ENCODE measurements at places on chromosomes 1 and 21.

- no peak for DNase-seq
Observed at GRCh38 chr1:154288661-154289060, 16.2 kb downstream of the HAX1 start.

- DNase-seq: no peak
Observed at GRCh38 chr1:239719642-239720258, 333.4 kb downstream of the CHRM3 start.

GRCh38 chr1:181469829-181470228 is 13.5 kb upstream of the CACNA1E start:
- no peak for DNase-seq

DNA sequence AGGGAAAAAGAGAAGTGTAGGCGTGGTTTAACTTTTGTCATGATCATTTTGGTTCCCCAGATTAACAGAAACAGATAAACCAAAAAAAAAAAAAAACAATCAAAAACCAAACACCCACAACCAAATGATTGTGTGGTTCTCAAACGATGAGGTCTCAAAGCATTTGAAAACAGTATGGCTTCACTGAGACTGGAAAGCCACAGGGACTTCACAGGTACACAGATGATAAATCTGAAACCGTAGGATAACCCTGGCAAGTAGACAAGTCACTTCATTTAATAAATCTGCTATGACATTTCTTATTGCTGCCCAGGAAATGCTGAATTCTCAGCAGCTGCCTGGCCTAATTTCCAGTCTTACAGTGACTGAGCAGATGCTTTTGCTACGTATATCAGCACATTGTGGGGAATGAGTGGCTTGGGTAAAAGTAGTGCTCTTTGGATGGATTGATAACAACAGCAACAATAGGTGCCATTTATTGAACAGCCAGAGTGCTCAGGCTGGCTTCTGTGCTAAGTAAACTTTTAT is 6.1 kb downstream of the ST6GALNAC3 start:
- no peak for DNase-seq

DNA sequence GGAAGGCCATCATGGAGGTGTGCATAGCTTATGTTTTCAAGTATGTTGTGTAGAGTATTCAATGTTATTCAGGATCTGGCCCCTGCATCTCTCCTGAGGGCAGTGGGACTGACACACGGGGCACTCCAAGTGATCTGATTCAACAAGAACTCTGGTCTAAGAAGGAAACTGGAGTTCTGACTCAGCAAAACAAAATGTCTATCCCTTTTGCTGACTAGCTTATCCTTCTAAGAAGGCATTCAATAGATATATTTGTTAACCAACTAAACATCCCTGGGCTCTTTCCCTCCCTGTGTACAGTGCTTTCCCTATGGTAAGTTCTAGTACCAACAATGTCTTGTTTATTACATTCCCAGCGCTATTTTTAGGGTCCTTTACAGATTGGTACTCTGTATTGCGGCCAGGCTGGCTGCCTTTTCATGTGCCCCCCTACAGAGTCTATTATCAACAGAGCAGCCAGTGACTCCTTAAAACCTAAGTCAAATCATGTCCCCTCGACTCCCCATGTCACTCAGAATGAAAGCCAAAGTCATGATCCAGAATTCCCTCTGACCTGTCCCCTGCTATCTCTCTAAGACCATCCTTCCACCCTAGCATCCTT is 304.9 kb downstream of the KCNH1 start:
- DNase-seq: no peak

GRCh38 chr1:183223467-183223866 is 37.4 kb downstream of the LAMC2 start:
- DNase-seq: no peak

- DNase-seq: no peak
Observed at GRCh38 chr1:11289064-11289463, 16.1 kb downstream of the UBIAD1 start.

- DNase-seq: no peak
Observed at GRCh38 chr1:235708390-235708962, 58.9 kb upstream of the GNG4 start.

GRCh38 chr1:55402671-55403464 is 187.7 kb upstream of the USP24 start:
- no peak for DNase-seq

DNA sequence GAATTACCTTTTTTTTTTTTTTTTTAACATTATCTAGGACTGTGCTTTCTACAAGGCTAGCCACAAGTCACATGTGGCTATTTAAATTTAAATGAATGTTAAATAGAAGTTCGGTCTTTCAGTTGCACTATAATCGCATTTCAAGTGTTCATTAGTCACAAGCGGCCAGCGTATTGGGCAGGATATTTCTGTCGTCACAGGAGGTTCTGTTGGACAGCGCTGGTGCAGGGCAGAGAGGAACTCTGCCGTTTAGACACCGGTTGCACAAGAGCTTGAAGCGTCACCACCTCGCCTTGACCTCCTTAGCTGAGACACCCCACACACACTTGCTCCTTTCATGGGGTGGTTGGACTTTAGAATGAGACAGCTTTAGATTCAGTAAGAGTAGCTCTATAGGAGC is 64.1 kb downstream of the BACE2 start:
- no peak for DNase-seq

GRCh38 chr1:81733480-81733879 is 67.3 kb upstream of the ADGRL2 start:
- DNase-seq: no peak

DNA sequence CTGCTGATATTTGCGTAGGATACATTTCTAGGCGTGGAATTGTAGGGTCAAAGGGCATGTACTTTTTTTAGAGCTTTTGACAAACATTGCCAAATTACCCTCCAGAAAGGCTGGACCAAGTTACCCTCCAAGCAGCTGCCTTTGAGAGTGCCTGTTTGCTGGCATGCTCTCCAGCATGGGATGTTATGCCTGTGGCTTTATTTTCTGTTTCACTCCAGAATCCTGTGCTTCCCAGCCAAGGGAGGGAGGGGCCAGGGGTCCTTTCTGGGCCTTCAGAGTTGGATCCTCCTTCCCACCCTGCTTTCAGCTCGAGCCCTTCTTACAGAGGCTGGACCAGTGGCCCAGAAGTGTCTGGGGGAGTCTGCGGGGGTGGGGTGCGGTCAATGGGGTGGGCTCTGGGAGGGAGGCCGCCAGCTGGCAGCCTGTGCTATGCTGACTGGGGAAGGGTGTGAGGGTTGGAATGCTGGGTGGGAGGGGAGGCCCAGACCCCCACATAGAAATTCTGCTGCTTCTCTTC is 81.2 kb downstream of the EPHB2 start:
- DNase-seq: no peak

- DNase-seq: no peak
Observed at GRCh38 chr1:19708567-19709110, 44.0 kb downstream of the HTR6 start.

DNA sequence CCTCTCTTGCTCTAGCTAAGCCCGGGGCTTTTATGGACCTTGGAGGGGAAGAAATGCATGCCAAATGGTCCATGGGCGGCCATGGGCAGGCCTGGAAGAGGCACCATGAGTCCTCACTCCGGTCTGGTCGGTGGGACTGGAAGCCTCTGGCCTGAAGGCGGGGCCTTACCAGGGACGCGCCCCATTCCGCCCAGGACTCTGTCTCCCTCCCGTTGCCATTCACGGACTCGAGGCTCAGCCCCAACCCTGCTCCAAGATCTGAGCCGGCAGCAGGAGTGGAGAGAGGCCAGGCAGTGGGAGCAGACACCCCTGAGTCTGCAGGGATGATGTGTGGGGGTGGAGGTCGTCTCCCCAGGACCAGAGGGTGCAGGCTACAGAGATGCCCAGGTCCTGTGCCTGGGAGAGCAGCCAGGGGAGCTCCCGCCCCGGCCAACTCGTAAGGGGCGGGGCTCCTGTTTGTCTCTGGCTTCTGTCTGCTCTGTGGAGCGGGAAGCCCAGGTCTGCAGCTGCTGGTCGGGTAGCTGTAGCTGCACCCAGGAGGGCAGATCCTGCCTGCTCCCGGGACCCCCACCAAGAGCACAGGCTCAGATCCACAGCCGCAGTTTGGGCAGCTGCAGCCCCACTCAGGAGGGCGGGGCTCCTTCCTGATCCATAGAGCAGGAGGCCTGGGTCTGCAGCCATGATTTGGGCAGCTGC is 8.3 kb upstream of the KANK4 start:
- no peak for DNase-seq

DNA sequence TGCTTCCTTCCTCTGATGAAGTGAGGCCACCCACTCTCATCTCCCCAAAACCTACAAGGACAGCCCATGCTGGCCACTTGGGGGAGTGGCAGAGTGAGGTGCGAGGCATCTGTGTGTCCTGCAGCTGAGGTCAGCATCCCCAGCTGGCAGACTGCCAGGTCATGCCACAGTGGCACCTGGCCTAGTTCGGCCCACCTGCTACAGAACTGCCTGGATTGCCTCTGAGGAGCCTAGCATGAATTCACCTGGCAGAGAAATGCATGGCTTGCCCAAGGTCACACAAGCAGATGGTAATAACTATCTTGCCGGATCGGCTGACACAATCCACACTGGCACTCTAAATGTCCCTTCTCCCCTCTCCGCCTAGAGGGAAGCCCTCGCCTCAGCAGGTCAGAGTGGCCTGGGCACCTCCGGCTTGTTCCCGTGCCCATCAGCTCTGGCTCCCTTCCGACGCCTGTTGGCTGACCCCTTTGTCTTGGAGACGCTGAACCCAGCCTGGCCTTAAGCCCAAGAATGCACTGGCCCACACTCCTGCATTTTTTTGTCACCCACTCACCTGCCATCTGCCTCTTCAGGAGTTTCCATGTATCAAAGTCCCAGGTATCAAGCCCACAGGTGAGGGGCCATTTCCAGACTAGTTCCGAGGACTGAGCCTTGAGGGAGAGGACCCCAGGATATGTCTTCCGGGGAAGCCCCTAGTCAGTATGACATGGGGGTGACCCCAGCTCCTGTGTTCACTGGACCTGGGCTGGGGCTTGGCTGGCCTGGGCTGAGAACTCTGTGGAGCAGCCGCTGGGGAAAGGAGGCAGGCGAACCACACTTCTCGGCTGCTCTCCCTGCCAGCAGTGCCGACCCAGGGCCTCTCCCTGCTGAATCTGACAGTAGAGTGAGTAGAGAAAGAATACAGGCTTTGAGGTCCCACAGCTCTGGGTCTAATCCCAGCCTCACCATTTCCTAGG is 21.7 kb downstream of the ECE1 start:
- no peak for DNase-seq

- DNase-seq: no peak
Observed at GRCh38 chr1:212147581-212148033, 112.1 kb downstream of the DTL start.

GRCh38 chr1:2970311-2971071 is 50.8 kb upstream of the ACTRT2 start:
- no peak for DNase-seq

- no peak for DNase-seq
Observed at GRCh38 chr21:38042246-38042645, 126.0 kb upstream of the KCNJ6 start.

- DNase-seq: no peak
Observed at GRCh38 chr1:81801651-81802456, 1.1 kb downstream of the ADGRL2 start.

DNA sequence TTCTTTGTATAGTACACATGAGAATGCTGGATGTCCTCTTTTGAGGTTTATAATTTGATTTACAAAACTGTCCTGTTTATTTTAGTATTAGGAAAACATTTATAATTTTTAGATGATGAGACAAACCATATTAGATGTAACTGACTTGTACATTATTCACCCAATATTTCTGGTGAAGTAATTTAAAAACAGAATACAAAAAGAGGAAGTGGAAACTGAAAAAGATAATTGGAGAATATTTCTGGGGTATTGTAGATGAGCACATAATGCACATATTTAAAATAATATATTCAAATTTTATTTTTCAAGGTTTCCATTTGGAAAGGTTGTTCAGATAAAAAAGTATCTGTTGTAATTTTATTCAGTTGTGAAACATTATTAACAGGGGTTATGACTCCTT is 40.7 kb downstream of the XPR1 start:
- no peak for DNase-seq

DNA sequence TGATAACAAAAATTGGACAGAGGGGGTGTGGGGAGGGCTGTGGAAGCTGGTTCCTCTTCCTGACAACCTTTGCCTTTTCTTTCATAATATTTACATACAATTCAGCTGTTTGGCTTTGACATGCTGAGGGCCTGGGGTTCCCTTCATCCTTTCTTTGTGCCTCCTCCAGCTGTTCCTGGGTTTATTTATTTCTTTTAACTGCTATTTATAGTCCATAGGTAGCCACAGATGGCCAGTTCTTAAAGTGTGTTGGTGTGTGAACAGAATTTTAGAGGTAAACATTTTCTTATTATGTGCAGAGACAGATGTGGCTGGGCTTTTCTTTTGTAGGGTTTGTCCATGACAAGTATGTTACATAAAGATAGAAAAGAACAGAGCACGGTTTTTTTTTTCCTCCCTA is 34.1 kb upstream of the CNIH3 start:
- no peak for DNase-seq
